ENCODE measurements at places on chromosomes 2 and 18. TPM values are rescaled to one million over a fixed set of nuclear protein-coding genes. Genes with fewer than 3 reads are reported as not detected.

The ASPRV1 gene
- 0.30 TPM for total RNA-seq

The RAB6D gene
- total RNA-seq = 0.11 TPM

The ASB18 gene
- total RNA-seq = not detected

The KIF1A gene
- total RNA-seq = 41.1 TPM

GRCh38 chr2:201254081-201254730, 6.1 kb upstream of the CASP8 start:
- no peak for DNase-seq

GRCh38 chr2:68684197-68684596, 40.8 kb downstream of the PROKR1 start:
- DNase-seq = no peak

- no peak for DNase-seq
Observed at GRCh38 chr18:24018299-24018886, 3.8 kb downstream of the TTC39C start.

DNA sequence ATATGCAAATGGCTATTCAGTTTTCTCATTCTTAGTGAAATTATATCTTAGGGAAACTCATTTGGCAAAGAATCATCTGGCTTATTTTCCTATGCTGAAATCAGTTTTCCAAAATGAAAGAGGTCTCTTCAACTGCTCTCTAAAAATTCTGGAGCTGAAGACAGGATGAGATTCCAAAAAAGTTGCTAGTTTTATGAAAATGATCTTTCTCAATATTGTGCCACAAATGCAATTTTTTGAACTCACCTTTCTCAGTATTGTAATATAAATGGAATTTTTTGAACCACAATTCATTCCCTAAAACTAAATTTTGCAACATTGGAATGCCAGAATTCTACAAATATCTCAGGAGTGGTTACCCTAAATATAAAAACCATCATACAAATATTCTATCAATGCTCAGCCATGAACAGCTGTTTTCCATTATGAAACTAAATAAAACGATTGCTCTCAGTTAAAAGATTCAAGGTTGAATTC, 147.7 kb upstream of the PKDCC start:
- DNase-seq = no peak

DNA sequence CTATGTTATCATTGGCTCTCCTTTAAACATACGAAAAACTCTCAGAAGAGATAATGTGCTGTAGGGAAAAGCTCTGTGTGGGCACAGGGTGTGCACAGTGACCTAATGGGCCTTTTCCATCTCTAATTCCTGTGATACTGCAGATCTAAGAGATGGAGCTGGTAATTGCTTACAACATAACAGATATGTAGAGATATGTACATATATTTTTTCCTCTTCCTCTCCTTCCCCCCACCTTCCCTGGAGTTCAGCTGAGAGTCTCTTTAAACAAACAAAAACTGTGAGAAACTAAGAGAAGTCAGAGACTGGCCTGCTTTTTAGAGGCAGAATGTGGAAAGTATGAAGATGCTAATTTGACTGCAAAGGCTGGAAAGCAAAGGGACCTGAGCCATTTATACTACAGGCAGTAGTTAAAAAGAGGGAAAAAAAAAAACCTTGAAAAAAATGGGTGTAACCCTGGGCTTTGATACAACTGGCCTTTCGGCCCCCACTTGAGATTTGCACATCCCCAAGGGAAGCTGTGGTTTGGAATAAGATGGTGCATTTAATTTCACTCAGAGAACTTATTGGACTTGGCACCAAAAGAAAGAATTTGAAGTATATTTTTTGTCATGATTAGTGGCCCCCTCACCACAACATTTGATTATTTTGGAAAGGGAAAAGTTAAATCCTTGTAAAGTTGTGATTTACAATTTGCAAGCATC, 502.2 kb upstream of the ZEB2 start:
- no peak for DNase-seq

GRCh38 chr2:36650031-36650829, 46.3 kb upstream of the VIT start:
- DNase-seq = no peak

DNA sequence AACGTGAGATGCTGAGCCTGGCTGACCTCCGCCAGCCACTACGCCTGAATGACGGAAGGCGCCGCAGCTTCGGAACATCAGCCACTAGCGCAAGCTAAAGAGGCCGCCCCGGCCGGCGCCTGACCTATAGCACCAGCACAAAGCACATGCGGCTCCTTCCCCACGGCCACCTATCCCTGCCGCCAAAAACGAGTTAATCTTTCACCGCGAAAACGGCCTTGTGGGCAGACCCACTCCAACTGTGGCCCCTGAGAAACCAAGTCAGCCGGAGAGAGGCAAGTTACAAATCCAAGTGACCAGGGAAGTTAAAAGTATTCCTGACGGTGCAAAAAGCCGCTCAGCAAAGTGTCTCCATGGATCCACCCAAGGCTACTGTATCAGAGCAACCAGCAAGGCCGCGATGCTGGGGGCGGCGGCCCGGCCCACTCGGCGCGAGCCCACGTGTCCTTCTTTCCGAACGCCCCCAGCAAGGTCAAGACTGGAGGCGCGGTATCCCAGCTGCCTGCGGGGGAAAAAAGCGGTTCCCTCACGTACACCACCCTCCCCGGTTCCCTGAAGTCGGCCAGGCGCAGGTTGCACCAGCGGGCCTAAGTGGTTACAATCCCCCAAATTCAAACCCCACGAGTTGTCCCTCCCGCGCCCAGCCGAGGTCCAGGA, 575 bp downstream of the HSPD1 start:
- peak; percentile 85 for DNase-seq

DNA sequence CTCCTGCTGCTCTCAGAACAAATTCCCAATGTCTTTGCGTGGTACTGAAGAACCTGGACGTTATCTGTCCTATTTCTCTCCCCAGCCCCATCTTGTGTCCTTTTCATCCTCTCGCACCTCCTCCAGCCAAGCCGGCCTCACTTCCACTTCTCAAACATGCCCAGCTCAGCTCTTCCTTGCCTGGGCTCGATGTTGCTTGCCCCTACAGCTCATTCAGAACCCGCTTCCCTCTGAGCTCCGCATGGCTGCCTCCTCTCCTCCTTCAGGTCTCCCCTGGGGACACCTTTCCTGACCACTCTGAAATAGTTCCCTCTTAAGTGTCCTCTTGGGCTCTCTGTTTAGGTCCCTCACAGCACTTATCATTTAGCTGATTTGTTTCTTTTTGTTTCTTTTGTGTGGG, 6.7 kb upstream of the SMARCAL1 start:
- DNase-seq = no peak

- no peak for DNase-seq
Observed at GRCh38 chr2:137724912-137725311, 239.4 kb upstream of the HNMT start.

- DNase-seq = no peak
Observed at GRCh38 chr2:44953499-44953883, 12.0 kb downstream of the SIX3 start.

- no peak for DNase-seq
Observed at GRCh38 chr2:9021563-9022211, 18.2 kb upstream of the MBOAT2 start.

GRCh38 chr18:48009116-48009745, 78.8 kb upstream of the SMAD2 start:
- DNase-seq = no peak

DNA sequence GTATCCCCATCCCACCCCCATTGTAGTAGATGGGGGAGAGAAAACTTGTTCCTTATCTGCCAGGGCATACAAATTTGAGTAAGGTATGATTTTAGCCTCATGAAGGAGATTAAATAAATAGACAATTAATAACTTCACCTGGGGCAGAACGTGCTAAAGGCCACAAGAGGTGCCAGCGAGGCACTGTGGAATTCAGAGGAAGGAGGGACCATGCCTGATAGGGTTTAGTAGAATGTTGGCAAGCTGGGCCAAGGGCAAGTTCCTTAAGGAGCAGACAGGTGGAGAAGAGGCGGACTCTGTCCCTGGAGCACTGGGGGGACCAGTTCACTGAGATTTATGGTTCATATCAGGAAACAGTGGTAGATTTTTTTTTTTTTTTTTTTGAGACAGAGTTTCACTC, 22.5 kb downstream of the STAMBP start:
- no peak for DNase-seq

DNA sequence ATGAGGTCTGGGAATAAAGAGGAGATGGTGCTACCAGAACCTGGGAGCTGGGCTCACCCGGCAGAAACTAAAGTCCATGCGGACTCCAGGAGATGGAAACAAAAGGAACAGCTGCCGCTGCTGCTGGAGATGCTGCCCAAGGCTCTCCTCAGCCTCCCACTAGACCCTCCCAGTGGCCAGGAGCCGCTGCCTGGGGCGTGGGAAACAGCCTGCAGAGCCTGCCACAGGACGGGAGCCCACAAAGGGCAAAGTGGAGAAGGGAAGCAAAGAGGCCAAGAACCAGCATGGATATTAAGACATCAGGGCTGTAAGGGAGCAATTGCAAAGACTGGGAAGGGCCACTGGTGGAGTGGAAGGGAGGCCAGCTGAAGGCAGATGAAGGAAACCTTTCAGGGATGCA, 179.6 kb downstream of the NCK2 start:
- no peak for DNase-seq

Data from neural progenitor cell (in vitro differentiated cells).